ENCODE measurements at places on chromosomes 13 and 19.

DNA sequence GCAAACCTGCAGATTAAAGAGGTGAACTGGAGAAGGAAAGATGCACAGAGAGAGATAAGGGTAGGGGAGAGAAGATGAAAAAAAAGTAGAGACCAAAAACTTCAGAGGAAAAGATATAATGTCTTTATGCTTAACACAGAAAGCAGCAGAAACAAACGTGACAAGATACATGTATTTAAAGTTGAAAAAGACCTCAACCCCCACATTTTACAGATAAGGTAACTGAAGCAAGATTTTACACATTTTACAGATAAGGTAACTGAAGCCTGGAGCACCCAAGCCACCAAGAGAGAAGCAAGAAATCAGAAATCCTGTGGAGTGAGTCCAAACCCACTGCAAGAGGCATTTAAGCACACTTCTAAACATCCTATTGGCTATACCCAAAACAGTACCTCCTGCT lies 185.3 kb downstream of the TBC1D4 start:
- DNase-seq: no peak

GRCh38 chr19:33396701-33397535 lies 23.4 kb downstream of the CEBPG start:
- DNase-seq: peak; percentile 30

DNA sequence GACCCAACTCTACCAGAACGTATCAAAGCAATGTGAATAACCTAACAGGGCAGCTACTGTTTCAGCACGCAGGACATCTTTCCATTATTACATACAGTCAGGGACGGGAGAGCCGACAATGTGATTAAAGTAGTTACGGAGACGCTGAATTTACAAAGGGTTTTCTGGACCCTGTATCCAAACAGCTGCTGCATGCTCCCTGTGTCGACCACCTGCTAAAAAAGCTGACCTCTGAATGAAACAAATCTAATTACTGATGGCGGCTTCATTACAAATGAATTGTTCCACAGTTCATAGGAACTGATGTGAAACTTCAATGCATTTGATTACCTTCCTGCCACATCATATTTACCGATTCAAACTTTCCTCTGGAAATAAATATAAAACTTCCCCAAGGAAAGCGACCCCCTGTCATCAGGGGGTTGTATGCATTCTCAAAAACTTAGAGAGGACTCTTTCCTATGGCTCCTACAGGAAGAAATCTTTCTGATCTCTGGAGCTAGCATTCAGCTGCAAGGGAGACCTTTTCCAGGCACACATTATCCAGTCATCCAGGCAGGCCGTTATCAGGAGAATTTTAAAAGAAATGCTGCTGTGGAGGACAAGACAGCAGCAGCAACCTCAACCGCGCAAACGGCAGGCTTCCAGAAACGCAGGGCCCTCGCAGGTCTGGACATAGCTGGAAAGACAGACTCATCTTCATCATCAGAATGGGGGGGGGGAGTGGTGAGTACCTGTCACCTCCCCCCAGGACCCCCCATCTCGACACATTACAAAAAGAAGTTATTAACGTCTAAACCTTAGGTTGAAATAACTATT lies 3.1 kb downstream of the EFNB2 start:
- peak; percentile 38 for DNase-seq

DNA sequence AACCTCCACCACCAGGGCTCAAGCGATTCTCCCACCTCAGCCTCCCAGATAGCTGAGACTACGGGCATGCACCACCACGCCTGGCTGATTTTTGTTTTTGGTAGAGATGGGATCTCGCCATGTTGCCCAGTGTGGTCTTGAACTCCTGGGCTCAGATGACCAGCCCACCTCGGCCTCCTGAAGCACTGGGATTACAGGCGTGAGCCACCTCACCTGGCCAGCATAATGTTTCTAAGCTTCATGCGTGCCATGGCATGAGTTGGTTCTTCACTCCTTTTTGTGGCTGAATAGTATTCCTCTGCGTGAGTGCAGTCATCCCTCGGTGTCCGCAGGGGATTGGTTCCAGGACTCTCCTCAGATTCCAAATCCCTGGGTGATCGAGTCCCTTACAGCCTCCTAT lies 4.2 kb upstream of the ZNF579 start:
- DNase-seq: no peak

DNA sequence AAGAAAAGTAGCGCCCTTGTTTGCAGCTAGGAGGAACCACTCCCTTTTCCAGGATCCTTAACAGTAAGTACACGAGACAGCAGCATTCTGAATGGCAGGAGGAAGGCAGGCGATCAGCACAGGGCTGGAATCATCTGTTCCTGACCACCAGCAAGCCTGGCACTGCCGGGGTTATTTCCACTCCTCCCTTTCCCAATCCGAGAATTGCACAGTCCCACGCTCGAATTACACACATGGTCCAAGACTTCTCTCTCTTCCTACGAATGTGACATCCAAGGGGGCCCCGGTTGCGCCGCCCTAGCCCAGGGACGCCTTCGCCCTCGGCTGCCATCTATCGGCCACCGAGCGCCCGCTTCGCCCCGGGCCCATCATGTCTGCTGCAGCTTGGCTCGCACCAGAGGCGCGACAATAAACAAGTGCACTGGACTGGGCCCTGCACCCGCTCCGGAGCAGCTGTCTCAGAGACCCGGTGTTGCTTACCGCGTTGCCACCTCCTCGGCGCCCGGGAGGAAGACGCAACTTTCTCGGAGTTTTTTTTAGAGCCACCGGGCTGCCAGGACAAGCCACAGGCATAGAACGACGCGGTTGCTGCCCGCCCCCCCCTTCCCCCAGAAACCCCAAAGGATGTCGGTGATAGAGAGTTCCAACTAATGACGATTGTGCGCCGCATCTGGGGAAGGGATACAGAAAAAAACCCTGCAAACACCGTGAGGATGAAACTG lies at the start of gene SLITRK5:
Gene SLITRK5, plus strand, starts transcription at position 341 of the 722 bp plus-strand sequence. CDS start 4,018 bp downstream, outside the sequence.
- peak; percentile 53 for DNase-seq

DNA sequence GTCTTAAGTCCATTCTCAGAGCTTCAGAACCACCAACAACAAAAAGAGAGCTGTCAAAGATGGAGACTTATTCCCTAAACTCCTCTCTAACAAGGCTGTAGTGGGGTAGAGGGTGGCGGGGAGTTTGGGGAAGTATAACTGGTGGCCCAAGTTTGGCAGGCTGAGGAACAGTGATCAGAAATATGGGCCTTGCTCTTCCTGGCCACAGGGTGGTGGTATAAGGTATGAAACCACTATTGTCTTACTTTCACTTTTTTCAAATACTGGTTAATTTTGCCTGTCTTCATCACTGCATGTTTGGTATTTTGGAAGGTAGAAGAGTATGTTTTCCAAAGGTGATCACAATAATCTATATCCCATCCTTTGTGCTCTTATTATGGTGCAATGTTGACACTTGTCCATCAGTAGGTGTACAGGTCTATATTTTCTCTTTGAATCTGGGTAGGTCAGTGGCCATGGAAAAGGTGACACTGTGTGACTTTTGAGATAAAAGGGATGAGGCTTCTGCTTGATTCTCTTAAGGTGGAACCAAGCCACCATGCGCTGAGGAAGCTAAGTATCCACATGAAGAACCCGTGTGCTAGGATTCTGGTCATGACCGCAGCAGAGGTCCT lies 23.2 kb upstream of the GPC5 start:
- peak; percentile 36 for DNase-seq

DNA sequence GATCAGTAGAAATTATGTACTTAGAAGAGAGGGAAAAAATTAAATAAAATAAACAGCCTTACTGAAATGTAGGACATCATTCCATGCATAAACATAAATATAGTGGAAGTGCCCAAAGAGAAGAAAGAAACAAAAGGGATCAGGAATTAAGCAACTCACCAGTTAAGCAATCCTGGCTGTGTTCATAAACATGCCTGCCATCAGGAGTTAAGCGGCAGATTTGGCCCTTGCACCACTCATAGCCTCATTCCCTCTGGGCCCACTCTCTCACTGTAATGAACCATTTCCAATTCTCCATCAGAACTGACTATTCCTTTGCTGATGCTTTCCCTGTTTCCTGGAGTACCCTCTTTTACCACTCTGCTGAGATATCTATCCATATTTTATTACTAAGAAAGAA lies 281.4 kb downstream of the LHFPL6 start:
- DNase-seq: peak; percentile 79

GRCh38 chr13:94090773-94091480 lies 388.6 kb downstream of the DCT start:
- DNase-seq: no peak

DNA sequence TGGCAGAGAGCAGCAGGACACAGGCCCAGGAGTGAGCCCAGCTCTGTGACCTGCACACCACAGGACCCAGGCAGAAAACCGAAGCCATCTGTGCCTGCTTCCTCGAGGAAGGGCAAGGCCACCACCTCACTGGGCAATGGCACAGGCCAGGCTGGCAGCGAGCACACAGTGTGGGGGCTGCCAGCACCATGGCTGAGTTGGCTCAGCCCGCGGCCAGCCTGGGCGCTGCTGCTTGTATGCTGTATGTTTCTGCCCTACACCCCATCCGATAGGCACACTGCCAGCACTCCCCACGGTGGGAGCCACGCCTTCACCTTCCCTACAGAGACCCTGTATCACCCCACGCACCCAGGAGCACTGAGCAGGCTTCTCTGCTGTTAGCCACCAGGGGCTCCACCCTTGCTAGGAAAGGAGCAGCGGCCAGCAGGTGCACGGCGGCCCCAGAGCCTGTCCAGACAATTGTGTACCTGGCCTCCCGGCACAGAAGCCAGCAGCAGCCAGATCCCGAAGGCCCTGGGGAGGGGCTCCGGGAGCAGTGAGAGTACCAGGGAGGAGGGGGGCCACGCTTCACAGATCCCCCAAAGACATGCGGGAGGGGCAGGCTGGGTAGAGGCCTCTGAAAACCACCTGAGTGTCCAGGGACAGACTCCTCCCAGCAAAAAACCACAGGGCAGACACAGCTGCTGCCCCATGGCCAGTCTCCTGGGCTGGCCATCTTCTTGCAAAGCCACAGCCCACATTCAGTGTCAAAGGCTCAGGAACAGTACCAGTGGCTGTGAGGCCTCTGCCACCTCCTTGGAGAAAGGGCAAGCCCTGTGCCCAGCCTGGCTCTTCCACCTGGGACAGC lies 56.1 kb downstream of the MLLT1 start:
- DNase-seq: no peak

GRCh38 chr19:7251494-7251893 lies 42.7 kb downstream of the INSR start:
- DNase-seq: no peak

- DNase-seq: peak; percentile 71
Measured at GRCh38 chr19:5943623-5944022, 29.6 kb downstream of the CAPS start.

GRCh38 chr13:59867867-59868266 lies 295.9 kb downstream of the DIAPH3 start:
- DNase-seq: no peak

- peak; percentile 96 for DNase-seq
Measured at GRCh38 chr19:51777570-51778462, 16.8 kb downstream of the FPR2 start.

DNA sequence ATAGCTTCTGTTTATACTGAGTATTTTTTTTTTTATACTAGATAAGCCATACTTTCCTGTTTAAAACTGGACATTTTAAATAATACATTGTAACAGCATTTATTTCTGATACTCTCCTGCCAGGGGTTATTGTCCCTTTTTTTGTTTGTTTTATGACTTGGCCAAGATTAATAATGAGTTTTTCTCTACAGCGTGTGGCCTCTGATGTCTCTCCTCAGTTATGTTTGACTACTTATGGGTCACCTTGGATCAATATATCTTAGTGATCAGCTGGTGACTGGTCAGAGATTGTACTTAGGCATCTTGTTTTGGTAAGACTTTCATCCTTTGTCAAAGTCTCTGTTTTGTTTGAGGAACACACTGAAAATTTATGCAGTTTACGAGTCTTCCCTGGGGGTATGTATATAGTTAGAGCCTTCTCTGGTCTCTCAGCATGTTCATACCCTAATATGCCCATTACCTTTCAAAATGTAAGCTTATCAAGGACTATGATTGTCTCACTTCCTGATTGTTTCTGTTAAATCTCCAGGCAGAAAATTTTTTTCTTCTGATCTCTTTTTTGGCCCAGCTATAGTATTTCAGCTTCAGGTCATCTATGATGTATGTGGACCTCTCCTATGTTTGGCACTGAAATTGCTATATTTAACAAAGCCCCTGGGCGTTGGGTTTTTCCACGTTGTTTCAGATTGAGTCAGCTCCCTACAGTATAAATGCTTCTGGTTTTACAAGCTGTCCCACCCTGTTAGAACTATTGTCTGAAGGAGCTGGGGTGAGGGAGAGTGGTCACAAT lies 87.9 kb downstream of the URI1 start:
- peak; percentile 63 for DNase-seq

DNA sequence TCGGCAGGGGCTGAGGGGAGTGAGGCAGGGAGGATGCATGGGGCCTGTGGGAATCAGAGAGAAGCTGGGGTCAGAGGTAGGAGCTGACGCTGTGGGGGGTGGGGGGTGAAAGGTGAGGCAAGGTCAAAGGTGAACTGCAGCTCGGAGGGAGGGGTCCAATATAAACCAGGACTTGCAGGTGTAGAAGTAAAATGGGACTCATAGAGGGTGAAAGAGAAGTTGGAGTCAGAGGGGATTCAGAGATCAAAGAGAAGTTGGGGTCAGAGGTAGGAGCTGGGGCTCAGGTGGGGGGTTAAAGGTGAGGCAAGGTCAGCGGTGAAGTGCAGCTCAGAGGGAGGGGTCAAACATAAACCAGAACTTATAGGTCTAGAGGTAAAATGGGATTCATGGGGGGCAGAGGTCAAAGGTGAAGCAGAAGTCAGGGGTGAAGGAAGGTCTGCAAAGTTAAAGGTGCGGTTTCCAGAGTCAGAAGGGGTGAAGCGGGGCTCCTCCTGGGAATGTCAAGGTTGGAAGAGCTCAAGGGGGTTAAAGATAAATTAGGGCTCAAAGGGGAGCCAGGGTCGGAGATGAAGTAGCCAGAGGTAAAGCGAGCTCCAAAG lies 7.6 kb downstream of the TUBB4A start:
- DNase-seq: no peak

GRCh38 chr13:67048821-67049150 lies 181.3 kb downstream of the PCDH9 start:
- DNase-seq: peak; percentile 89

GRCh38 chr19:51014242-51014641 lies 5.3 kb downstream of the KLK10 start:
- no peak for DNase-seq

DNA sequence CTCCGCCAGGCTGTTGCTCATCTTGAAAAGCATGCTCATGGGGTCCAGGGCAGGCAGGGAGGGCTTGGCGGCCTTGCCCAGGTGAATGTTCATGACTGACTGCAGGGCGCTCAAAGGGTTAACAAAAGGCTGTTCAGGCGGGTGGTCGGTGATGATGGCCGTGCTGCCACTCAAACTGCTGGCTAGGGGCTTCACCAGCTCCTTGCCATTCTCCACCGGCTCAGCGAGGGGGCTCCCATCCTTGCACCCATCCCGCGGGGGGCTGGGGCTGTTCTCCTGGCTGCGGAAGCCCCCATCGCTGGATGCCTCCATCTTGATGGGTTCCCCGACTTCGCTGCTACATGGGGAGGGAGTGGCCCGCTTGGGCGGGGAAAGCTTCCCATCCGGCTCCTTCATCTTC lies 71.7 kb downstream of the TSHZ3 start:
- DNase-seq: no peak

GRCh38 chr19:10110076-10110971 lies 1.2 kb upstream of the P2RY11 start:
- no peak for DNase-seq

Data from fibroblast of pulmonary artery (primary cell).